ENCODE measurements at places on chromosomes 12 and 14.

GRCh38 chr12:16148938-16149337 lies 128.5 kb downstream of the SLC15A5 start:
- DNase-seq, result no peak

GRCh38 chr14:103313704-103314103 lies 20.3 kb upstream of the EIF5 start:
- DNase-seq, result no peak

DNA sequence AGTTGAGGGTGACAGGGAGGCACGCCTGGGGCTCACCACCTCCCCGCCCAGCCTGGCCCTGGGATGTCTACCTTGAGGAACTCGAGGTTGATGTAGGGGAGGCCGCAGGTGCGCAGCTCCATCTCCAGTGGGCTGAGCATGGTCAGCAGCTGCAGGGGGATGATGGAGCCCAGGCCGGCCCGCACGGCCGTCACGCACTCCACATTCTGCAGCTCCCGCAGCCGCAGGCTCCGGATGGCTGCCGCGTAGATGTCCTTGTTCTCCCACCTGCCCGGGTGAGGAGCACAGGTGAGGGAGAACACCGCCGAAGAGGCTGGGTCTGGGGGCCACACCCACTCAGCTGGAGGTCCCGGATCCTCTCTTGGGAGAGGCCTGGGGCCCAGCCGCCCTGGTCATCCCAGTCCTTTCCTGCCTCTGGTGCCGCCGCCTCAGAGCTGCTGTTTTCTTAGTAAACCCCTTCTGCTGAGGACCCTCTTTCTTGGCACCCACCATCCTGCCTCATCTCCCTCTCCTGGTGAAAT lies 38.2 kb downstream of the TRAFD1 start:
- no peak for DNase-seq

GRCh38 chr12:27161458-27162228 lies 79.3 kb upstream of the C12orf71 start:
- no peak for DNase-seq

DNA sequence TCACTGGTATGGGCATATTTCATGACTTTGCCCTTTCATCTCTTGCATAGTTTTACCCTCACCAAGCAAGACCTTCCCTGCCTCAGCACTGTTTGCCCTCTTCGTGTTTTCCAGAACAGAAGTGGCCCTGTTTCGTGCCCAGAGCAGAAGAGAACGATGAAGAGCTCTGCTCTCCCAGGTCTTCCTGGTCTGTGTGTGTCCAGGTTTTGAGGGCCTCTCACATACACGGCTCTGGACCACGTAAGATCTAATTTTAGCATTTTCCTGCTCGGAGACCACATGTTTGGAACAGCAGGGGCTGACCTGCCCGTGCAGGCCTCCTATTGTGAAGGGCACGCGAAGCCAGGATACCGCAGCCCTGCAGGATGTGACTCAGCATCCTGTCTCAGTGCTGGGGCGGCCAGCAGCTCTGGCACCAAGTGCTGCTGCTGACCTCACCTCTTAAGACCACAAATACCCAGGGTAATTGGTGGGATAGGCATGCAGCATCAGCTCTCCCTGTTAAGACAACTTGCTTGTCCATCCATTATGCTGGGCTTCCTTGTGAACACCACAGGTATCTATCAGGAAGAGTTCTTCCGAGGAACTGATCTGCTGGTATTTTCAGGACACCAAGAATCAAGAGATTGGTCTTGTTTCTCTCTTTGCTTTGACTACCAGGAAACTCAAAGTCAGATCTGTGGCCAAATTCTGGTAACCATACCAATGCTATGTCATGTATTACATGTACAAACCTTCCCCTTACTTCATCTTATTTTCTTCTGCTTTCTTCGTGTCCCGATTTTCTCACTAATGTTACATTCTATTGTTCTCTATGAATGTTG lies 19.0 kb downstream of the SSH1 start:
- DNase-seq, result peak; percentile 100

DNA sequence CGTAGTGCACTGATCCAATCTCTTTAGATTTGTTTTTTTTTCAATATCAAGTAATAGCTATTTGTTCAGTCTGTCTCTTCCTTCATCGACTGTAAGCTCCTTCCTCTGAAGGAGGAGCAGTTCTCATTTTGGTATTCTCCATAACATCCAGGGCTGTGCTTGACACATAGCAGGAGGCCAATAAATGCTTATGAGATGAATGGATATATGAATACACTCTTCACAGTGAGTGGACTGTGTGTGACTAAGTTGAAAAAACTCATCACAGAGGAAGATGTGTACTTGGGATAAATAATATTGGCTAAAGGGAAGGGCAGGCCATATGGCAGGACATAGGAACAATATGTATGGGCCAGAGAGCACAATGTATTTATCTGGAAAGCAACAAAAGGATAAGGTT lies 205.3 kb upstream of the PRICKLE1 start:
- peak; percentile 55 for DNase-seq

DNA sequence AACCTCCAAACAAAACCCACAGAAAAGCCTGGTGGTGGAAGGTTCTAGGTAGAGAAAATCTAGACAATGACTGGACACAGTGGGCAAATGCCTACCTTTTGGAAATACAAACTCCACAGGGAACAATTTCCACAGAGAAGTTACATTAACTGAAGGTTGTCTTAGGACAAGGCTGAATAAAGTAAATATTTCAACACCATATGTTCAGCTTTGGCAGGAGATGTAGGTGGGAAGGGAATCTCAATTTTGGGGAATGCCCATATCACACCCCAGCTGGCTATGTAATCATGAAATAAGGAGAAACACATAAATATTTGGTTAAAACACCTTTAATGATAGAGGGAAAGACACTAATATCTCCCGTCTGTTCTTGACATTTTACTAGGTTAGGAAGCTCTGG lies 5.4 kb downstream of the SALL2 start:
- DNase-seq, result no peak

DNA sequence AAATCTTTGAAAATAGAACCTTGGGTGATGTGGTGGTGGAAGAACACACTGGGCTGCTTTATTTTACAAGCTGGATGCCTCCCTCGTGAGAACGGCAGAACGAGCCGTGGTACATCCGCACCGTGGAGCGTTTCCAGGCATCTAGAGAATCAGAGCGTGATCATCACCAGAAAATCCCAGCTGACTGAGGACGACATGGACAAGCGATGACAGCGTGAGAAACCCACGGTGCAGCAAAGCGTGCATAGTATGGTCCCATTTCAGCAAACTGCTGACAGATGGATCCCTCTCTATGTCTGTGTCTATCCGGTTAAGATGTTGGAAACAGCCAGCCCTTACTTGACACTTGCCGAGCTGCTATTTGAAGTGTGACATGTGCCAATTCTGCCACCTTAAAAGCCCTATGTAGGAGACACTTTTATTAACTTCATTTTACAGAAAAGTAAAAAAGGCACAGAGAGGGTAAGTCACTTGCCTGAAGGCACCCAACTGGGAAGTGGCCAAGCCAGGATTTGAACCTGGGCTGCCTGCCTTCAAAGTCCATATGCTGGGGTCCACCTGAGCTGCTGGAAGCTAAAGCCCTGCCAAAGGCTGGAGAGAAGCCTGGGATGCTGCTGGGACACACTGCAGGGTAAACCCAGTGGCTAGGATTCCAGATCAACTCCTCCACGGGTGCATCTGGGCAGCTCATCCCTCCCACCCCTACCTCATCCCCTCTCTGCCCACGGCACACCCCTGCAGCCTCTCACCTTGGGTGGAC lies 14.9 kb downstream of the SCARB1 start:
- no peak for DNase-seq

GRCh38 chr14:31945074-31945613 lies 132.0 kb upstream of the ARHGAP5 start:
- no peak for DNase-seq

DNA sequence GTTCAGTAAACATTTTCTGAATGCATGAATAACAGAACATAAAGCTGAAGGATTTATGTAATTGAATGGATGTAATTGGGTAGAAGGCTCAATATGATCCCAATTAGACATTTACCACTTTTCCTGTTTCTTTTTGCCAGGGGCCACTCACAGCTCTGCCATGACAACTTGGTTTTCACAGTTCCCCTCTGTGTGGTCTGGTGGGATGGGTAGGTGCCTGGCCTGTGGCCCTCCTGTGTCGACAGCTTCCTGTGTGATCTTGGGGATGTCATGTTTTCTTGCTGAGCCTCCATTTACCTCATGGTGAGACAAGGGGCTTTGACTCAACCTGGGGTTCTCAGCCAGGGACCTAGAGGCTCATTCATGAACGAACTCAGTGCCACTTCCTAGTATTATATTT lies 12.6 kb upstream of the SERPINA10 start:
- no peak for DNase-seq

- DNase-seq, result no peak
Observed at GRCh38 chr12:110636516-110636915, 22.6 kb downstream of the TCTN1 start.

GRCh38 chr14:105072381-105072861 lies 7.2 kb upstream of the GPR132 start:
- no peak for DNase-seq

- DNase-seq, result peak; percentile 79
Observed at GRCh38 chr12:109982210-109982609, 14.0 kb downstream of the GIT2 start.

DNA sequence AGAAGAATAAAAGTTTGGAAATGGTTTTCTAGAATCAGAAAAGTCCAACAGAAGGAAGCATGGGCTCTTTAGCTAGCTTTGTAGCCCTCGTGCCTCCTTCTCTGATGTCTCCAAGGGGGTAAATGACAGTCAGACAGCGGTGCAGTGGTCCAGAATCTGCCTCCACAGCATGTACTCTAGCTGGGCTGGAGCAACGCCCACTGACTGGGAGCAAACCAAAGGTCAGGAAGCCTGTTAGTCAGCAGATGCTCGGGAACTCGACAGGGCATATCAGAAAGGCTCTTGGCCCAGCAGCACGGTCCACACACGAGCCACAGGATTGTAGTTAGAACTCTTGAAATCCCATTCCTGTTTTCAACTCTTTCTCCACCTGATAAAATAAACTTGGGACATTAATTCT lies 164.3 kb downstream of the GRIN2B start:
- no peak for DNase-seq

DNA sequence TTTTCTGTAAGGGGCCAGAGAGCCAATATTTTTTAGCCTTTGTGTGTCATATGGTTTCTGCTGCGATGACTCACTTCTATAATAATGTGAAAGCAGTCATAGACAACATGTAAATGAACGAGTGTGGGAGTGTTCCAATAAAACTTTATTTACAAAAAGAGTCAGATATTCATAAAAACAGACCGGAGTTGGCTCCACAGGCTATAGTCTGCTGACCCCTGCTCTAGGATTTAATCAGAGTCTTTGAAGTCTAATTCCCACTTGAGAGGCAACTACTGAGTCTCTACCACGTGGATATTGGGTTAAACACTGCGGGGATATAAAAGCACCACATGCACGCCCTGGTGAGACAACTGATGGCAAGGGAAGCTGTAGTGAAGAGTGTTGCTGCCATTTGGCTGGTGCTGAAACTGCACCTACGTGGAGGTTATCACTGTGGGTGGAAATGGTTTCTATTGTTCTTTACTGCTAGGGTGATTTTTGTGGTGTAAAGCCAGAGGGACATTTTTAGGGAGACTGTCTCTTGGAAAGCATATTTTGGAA lies 3.6 kb upstream of the NINJ2 start:
- DNase-seq, result peak; percentile 31

GRCh38 chr14:50023671-50024490 lies 92.5 kb downstream of the VCPKMT start:
- DNase-seq, result peak; percentile 87

- peak; percentile 55 for DNase-seq
Observed at GRCh38 chr12:71415336-71416231, 24.0 kb upstream of the LGR5 start.

GRCh38 chr12:6276956-6277620 lies 33.4 kb upstream of the PLEKHG6 start:
- no peak for DNase-seq

DNA sequence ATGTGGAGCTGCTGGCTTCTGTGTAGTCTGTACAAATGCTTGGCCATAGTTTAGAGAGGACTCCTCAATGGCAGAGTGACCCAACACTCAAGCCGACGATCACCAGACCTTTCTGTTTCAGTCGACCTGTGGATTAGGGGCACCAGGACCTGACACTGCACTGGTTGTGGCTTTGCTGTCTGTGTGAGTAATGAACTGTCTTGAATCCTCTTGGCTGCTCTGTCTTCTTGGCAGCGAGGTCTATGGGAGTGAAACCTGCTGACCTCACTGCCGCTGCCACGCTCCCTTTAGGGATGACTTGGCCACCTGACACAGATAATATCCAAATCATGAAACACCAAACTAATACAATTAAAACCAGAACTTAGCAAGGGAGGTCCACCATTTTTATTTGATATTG lies 83.5 kb upstream of the C14orf180 start:
- no peak for DNase-seq

GRCh38 chr12:51389302-51389999 lies 1.8 kb downstream of the GALNT6 start:
- peak; percentile 77 for DNase-seq

DNA sequence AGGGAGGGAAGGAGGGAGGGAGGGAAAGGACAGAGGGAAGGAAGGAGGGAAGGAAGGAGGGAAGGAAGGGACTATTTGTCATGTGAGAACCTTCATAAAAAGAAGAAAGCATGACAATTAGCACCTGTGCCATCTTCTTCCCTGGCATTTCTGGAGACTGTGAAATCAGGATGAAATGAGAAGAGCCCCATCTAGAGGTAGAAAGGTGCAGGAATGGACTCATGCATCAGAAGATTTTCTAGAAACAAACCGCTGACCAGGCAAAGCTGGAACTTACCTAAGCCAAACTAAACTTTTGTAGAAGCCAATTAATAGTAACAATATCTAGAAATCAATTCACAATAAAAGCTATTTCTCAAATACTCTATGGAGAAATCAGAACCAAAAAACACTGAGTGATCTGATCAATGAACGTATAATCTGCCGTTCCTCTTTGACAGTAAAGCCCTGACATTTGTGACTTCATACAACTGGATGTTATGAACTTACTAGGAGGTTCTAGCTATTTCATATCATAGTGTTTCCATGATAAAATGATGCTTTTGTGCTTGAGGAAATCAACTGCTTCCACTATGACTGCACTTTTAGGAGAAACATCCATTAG lies 24.4 kb upstream of the CRACR2A start:
- DNase-seq, result peak; percentile 34
